Activated naive CD4-positive, alpha-beta T cell treated with anti-CD3 and anti-CD28 coated beads, Interleukin-2, amount 50 U/mL, for 16 hours (primary cell): ENCODE measurements at places on chromosomes 16 and 17.

DNA sequence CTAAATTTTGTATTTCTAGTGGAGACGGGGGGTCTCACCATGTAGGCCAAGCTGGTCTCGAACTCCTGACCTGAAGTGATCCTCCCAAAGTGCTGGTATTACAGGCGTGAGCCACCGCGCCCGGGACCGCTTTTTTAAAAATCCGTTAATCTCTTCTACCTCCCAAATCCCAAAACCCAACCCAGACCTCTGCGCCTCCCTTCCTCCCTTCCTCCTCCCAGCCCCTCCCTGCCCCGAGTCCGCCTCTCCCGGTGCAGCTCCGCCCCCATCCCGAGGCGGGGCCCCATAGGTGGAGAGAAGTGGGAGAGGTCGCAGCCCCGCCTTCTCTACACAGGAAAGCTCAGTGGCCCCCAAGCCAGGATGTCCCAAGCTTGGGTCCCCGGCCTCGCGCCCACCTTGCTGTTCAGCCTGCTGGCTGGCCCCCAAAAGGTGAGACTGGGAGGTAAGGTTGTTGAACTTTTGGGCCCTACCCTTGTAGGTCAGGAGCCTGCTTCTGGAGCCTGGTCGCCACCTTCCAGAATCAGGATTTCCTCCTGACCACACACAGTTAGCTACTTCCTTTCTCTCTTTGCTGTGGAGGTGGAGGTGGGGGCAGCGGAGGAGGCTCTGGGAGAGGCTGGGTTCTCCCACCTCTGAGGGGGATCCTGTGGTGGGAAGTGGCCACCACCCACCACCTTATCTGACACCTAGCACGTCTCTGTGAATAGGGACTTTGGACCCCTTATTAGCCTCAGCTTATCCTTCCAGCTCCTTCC is at the start of gene TMEM92:
Gene TMEM92, plus strand, starts transcription at position 325 of the 755 bp plus-strand sequence. Its CDS starts 36 bp downstream, at position 361.
- no peak for DNase-seq

GRCh38 chr16:57637965-57638364 is 9.5 kb downstream of the ADGRG1 start:
- no peak for DNase-seq

DNA sequence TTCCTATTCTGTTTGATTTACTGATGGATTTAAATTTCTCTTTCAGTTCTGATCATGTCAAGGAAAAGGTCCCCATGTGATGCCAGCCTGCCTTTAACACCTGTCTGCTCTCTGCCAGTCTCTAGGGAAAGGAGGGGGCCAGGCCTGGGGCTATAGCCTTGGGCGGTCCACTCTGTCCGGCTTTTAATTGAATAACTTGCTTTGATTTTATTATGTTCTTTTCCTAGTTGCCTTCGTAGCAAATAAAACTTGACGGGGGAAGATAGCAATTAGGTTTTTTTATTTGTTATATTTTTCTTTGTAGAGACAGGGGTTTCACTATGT is 47.6 kb downstream of the ABAT start:
- DNase-seq, result no peak

DNA sequence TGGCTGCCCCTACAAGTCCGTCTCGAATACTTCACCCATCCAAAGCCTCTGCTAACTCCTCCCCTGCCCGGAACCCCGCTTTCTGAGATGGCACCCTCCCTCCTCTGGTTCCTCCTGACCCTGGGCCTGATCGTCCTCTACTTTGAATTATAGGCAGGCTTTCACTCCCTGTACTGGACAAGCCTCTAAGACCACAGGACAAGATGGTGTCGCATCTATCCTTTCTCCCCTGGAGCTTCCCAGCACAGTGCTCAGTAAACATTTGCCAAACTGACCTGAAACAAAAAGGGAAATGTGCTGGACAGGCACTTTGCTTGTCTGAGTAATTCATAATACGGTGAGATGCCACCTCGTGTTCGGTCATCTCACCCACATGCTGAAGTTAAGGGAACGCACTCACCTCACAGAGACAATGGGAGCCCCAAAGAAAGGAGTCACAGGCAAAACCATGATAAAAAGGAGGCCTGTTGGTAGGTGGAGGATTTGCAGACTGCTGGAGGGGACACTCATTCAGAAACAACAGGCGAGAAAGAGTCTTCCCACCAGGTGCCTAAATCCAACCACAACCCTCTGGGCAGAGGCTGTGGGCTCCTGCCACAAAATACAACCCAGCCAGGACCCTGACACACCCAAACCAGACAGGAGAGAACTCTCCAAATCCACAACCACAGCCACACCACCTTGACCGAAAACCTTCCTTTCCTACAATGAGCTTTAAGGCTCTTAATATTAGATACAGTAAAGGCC is 28.2 kb downstream of the SNN start:
- DNase-seq, result no peak

GRCh38 chr16:79429381-79430190 is 171.0 kb downstream of the MAF start:
- no peak for DNase-seq

DNA sequence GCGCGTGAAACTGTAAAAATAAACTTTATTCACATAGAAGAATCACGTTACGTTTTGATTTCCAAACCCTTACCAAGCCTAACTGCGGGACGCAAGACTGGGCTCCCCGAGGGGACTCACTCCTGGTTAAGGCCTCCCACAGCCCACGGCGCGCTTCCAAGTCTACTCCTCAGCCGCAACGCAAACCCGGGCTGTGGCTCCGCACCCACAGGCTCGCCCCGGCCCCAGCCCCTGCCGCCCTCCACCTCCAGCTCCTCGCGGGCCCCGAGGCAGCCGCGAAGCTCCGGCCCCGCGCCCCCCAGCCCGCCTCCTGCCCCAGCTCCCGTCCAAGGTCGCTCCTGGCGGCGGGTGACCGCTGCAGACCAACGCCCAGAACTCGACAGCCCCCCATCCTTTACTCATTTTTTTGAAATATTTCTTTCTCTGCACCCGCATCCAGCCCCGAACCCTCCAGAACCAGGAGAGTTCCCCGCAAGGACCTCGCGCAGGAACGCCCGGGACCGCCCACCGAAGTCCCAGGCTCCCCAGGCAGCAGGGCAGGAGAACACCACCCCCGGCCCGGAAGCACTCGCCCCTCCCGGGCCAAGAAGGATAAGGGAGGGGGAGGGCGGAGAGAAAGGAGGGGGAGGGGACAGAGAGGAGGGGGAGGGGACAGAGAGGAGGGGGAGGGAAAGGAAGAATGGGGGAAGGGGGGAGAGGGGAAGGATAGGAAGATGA is 912 bp downstream of the USP22 start:
- peak; percentile 69 for DNase-seq

GRCh38 chr17:62178579-62178978 is 113.5 kb upstream of the MED13 start:
- DNase-seq, result no peak

DNA sequence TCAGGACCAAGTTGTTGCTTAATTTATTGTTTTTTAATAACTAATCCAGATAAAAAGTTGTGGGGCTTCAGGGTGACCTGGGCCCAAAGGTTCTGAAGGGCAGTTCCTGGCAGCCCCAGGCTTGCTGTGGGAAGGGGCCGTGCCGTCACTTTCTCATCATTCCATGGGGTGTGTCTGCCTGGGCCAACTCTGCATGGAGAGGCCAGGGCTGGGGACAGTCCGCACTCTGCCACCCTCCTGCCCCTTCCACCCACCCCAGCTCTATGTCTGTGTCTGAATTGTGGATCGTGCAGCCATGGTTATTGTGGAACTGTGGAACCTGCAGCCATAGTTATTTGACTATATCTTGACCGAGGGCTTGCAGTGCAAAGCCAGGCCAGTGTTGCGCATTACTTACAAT is 4.0 kb downstream of the LIMD2 start:
- DNase-seq, result no peak
